ENCODE measurements at places on chromosomes 11 and 22.

GRCh38 chr11:35057926-35058668, 80.9 kb upstream of the CD44 start:
- DNase-seq, result no peak

GRCh38 chr11:70146895-70147520, 56.1 kb upstream of the FADD start:
- no peak for DNase-seq

DNA sequence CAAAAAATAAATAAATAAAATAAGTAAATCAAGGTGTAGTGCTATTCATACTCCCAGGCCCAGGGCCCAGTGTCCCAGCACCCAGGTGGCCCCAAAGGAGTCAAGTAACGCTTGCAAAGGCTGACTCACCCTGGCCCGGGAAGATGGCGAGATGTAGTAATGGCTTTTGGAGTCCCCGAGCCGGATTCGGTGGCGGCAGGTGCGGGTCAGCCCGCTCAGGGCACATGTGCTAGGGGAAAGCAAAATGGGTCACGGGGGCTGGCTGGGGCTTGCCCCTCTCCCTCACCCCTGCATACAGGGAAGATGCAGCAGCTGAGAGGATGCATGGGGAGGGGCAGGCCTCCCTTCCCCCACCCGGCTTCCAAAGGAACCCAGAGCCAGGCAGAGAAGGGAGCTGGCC, 11.0 kb upstream of the FADS3 start:
- no peak for DNase-seq

DNA sequence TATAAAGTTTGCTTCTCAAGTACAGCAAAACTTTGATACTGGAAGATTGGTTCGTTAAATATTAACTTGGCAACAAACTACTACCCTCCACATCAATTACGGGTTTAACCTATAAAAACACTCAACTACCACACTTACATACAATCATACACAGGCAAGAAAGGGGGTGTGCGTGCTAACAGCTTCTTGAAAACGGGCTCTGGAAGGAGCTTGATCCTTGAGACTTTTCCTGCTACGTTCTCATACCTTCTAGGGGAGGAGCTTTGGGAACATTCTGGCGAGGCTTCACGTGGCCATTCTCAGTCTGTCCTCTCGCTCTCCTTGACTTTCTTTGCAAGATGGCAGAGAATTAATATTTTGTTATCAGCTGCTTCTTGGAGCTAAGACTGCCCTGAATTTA, 6.8 kb upstream of the ESAM start:
- DNase-seq, result no peak

DNA sequence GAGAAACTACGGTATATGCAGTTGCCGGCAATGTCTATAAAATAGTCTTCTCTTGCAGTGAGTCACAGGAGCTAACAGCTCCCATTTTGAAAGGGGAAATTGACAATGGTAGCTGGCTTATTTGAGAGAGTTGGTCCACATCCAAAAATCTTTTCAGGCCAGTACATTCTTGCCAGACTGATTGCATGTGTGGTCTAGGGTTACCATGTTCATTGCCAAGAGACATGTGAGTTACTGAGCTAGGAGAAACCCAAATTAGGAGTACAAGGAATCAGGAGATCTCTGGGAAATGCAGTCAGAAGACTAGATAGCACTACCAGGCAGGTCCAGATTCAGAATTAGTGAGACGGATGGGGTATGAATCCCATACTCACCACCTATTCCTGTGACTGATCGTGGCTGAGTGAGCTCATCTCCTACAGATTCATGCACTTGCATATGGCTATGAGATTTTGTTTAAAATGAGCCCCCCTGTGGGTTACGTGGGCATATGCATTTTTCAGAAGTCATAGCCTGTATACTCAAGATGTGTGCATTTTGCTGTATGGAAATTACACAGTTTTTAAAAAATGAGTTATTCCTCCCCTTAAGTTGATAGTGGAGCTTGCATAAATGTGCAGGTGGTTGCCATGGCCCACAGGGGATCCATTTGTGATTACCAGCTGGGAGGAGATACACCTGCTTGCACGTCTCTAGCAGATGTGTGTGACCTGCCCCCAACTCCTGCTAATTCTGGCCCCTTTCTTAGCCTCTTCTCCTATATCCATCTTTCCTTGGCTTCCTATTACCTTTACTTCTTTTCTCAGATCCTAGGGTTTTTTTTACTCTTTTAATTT, 102.7 kb downstream of the COMMD9 start:
- DNase-seq, result no peak

GRCh38 chr22:47718337-47718736, 955.9 kb downstream of the TBC1D22A start:
- no peak for DNase-seq

DNA sequence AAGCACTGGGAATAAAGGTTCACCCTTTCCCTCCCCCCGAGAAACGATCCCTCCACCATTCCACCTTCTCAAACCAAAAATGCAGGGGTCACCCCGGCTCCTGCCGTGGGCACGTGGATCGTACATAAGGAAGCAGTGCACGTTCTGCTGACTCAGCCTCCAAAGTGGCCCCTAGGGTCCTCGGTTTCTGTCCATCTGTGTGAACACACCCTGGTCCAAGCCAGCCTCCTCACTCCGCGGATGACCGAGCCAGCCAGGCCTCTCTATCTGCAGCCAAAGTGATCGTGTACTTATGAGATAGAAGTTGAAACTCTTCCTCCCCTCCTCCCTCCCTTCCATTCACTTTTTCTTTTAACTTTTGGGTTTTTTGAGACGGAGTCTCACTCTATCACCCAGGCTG, 16.2 kb downstream of the C11orf24 start:
- no peak for DNase-seq

- DNase-seq, result no peak
Observed at GRCh38 chr11:45362636-45363035, 76.5 kb upstream of the SYT13 start.

DNA sequence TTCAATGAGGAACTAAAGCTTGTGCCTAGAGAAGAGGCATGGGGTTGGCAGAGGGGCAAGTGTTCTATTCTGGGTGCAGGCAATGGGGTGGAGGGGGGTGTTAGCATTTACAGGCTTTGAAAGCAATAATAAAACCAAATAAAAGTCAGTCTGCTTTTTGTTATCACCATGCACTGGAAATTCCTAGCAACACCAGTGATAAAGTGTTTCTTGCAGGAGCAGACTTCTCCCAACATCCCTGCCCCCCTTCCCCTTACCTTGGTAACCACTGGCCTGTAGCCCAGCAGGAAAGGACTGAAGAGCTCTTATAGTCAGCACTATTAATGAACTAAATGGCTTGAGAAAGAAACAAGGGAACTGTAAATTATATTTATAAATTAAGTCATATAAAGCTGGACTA, 65.2 kb upstream of the SESN3 start:
- DNase-seq, result no peak

- DNase-seq, result no peak
Observed at GRCh38 chr22:28992565-28993356, 68.9 kb downstream of the C22orf31 start.

GRCh38 chr11:10441091-10441490, 14.0 kb upstream of the AMPD3 start:
- DNase-seq, result no peak

DNA sequence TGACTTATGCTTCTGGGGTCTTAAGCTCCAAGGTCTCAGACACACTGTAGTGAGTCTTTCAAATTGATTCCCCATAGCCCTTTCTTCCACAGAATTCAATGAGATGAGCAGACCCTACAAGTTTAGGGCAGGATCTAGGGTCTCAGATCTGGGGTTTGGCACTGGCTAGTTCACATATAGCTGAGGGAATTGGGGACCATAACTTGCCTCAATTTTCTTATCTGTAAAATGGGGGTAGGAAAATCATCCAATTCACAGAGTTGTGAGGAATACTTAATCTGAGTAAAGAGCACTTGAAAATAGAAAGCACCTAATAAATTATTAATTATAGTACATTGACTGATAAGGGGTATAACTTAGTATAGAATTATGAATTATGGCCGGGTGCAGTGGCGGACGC, 5.9 kb upstream of the CCDC117 start:
- no peak for DNase-seq

GRCh38 chr22:21038405-21038804, 6.0 kb upstream of the SLC7A4 start:
- no peak for DNase-seq

DNA sequence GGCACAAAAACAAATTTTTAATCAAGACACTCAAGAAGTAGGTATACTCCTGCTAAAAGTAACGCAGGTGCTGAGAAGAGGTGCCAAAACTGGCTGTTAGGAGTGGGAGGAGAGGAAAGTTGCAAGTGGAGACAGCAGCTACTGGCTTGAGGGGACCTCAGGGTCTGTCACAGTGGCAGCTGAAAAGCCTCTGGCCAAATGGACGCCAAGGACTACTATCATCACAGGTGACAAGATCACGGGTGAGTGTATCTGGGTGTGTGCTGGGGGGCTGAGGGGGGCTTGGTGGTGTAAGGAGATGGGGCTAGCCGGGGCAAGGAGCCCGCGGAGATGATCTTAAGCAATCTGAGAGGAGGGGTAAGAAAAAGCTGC, 687 bp downstream of the ZNF202 start:
- no peak for DNase-seq

GRCh38 chr11:61579676-61580270, 1.1 kb downstream of the SYT7 start:
- DNase-seq, result no peak

- DNase-seq, result no peak
Observed at GRCh38 chr11:60310407-60310998, 16.6 kb upstream of the MS4A6E start.

- peak; percentile 50 for DNase-seq
Observed at GRCh38 chr11:121656328-121657090, 203.7 kb upstream of the SORL1-AS1 start.

DNA sequence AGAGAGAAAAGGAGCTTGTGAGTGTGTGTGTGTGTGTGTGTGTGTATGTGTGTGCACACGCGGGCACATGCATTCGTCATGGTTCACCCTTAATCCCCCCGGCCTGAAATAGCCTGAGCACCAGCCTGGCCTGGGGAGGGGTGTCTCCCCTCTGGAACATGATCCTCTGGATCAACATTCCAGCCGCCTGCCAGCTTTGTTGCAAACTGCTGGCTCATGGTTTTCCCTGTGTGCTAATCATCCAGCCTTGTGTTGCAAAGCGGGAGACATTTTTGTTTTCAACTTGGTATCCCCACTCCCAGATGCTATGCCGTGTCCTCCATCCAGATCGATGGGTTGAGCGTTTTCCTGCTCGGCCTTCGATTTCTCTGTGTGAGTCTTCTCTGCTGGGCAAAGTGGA, 94.3 kb downstream of the FEZ1 start:
- DNase-seq, result peak; percentile 71

- no peak for DNase-seq
Observed at GRCh38 chr11:128565881-128566280, 21.5 kb downstream of the ETS1 start.

- no peak for DNase-seq
Observed at GRCh38 chr11:134485316-134485715, 73.3 kb upstream of the B3GAT1 start.

Measured in left hindlimb (tissue), 1 donor.